Renal cortical epithelial cell (primary cell): ENCODE measurements at places on chromosomes 11 and 22. TPM values are rescaled to one million over a fixed set of nuclear protein-coding genes. Genes with fewer than 3 reads are reported as not detected.

DNA sequence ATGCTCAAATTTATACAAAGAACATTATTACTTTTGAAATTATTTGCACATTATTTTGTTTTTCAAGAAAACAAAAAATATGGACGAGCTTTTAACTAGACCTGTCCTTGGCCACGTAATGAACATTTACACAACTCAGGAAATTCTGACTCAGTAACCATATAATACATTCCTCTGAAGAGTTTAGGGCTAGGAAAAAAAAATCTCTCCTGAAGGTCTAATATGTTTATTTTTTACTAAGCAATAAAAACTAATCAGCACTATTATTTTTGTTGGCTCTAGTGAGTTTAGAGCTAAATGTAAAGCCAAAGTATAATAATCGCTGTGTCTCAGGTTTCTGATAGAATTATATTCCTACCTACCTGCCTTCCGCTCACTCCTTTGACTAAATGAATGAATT lies 187.5 kb downstream of the SWAP70 start:
- no peak for DNase-seq

GRCh38 chr22:26660961-26661578 lies 3.7 kb downstream of the MIAT start:
- peak; percentile 69 for DNase-seq

DNA sequence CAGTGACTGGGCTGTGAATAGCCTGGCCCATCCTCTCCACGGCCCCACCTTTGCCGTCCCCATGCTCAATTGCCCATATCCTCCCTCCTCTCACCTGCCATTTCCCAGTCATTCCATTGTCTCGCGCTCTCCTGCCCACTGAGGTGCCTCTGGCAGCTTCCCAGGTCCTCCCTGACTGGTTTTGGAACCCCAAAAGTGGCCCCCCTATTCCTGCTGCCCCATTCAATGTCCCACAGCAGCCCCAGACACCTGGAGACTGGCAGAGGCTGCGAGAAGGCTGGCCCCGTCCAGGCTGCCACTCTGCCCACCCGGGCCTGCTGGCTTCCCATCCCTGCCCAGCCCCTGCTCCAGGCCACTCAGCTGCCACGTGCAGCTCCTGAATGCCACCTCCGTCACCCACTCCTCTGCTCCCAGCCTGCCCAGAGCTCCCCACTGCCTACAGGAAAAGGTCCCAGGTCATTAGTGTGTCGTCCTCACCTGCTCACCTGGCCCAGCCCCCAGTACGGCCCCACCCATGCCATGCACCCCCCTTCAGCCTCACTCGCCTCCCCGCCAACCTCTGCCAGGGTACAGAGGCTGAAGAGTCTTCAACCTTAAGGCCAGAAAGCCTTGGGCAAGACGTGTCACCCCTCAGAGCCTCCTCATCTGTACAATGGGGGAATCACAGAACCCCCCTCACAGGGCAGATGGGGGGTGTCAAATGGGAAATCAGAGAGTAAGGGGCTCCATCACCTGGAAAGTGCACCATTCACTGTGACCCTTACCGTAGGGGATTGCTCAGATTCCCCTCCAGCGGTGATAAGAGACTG lies 37.5 kb downstream of the KCNJ4 start:
- DNase-seq = no peak

DNA sequence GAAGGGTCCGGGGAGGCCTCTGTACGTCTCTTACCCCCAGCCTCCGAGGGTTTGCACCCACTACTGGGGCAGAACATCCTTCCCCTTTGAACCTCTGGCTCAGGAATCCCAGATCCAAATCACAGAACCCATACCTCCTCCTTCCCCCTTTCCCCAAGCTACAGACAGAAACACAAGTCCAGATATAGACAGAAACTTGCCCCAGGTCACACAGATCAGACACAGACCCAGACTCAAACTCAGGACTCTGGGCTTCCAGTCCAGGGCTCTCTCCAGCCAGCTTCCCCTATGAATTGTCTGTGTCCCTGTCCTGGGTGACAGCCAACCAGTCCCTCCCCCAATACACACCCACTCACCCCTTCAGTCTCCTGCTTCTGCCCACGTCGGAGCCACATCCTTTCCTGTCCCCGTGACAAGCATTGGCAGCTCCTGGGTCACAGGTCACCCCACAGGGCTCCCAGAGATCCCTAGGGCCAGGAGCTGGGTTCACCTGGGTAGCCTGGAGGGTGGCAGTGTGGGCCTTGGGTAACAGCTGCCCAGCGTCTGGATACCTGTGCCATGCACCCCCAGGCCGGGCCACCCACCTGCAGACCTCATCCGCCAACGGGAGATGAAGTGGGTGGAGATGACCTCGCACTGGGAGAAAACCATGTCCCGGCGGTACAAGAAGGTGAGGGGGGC lies 772 bp downstream of the TBC1D10C start:
- DNase-seq = no peak

GRCh38 chr22:42203609-42204008 lies 66.8 kb downstream of the TCF20 start:
- no peak for DNase-seq

GRCh38 chr11:97938789-97939188 lies 1082.0 kb upstream of the CNTN5 start:
- no peak for DNase-seq

DNA sequence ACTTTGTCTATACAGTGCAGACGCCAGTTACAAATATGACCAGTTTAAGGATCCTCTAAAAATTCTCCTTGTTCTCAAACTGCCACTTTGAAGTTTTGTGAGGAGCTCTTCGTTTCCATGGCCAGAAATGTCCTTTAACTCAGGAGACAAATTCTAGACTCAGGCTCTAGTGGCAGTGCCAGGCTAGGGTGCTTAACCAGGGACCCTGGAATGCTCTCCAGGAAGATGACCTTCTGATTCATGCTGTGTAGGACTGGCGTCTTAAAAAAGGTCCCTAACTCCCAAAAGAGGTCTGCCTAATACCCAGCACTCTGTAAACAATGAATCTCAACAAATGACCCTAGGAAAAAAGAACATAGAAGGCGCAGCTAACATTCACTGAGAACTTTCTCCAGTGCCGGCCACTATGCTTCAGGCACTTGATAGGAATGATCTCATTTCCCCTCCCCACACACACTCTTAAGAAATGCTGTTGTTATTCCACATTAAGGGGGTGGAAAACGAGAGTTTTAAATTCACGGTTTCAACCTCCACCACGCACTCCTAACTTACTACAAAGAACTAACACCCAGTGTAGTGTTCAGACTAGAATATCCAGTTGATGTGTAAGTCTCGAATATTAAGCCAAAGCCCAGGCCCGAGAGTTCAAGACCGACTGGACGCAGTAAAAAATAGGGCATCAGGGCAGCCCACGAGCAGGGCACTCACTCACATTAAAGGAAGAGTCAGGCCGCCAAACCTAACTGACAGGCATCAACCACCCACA lies 747 bp downstream of the NXF1 start:
- DNase-seq = peak; percentile 53

DNA sequence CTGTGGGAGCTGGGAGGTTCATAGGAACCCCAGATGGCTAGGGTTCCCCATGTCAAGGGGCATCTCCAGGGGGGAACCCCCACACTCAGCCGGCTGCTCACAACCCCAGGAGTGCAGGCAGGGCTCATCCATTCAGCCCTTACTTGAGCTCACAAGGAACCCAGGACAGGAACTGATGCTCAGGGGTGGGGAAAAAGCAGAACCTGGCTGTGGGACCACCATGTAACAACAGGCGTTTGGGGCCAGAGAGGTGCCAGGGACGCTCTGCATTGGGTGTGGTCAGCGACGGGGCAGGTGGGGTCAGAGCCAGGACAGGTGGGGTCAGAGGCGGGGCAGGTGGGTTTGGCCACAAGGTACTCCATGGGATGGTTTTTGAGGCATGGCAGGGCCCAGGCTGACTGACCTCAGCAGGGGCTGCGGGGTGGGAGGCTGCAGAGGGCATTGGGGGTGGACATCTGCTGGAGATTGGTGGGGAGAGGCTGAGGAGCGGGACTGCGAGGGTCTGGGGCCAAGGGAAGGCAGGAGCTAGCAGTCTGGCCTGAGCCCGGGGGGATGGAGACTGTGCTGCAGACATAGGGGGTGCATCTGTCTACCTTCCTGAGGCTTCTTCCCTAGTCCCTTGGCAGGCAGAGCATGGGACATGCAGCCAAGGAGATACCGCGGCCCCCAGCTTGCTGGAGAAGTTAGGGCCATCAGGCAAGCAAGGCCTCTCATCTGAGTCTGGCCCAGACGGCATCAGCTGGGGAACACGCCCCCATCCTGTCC lies 34.0 kb upstream of the CARS1 start:
- no peak for DNase-seq

GRCh38 chr22:48748113-48748859 lies 1079.4 kb downstream of the BRD1 start:
- DNase-seq = no peak

DNA sequence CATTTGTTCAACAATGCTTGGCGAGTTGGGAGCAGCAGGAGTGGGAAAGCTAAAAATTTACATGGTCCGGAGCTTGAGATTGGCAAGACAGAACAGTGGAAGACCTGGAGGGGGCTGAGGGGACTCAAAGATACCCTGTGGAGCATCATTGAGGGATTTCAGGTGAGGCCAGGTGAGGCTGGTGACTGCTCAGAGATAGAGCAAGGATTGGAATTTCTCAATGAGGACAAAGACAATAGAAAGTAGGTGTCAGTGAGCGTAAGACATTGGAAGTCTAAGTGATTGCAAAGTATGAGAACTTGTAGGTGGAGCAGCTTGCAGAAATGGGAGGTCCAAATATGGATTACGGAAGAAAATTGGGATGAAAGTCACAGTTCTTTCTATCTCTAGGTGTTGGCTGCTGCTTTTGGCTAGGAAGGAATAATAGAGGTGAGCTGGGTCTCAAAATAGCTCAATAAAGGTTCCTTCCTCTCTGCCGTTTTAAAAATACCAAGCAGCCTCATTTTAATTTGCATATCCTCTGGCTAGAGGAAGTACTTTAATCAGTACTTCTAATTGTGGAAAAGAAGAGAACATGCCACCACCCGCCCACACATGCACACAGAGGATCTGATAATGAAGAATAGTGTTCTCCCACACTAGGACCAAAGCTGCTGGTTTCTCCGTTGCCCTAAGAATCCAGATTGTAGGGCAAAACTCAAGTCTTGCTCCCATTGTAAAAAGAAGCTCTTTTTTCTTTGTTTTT lies 41.8 kb upstream of the SORL1-AS1 start:
- no peak for DNase-seq

- peak; percentile 87 for DNase-seq
Measured at GRCh38 chr11:13169709-13170108, 107.9 kb upstream of the BMAL1 start.

The FGF19 gene
- not detected in 2 replicates for total RNA-seq

- no peak for DNase-seq
Measured at GRCh38 chr11:66341502-66342126, 3.3 kb downstream of the BRMS1 start.
